Hindlimb muscle (tissue), 1 donor: ENCODE measurements at places on chromosomes 3 and 15.

DNA sequence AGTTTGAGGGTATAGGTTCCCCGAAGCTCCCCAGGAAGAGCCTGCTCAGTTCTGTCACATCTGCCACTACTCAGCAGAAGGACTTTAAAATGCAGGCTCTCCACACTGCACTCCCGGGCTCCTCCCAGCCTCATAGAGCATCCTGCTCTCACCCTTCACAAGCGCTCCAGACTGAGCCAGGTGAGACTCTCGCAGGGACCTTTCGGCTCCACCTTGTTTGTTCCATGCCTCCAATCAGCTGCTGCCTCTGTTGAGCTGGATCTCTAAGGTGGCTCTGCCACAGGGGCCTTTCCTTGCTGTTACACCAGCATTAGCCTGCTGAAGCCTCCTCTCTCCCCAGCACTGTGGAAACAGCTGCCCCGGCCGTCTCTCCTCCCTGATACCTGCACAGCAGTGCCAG lies 56.1 kb downstream of the SLCO3A1 start:
- no peak for DNase-seq

DNA sequence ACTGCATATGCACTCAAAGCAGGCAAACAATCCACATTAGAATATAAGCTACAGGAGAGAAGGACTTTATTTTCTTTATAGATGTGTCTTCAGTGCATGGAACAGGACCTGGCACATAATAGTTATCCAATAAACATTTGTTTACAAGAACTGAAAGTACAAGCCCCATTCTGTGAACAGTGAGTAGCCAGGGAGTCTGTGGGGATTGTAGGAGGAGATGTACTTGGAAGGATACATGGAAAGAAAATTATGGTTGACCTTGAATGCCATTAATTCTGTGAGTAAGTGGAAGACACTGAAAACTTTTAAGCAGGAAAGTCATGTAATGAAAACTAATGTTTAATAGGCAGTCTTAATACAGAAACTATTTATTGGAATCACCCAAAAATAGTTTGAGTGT lies 28.3 kb downstream of the MASP1 start:
- peak; percentile 52 for DNase-seq

DNA sequence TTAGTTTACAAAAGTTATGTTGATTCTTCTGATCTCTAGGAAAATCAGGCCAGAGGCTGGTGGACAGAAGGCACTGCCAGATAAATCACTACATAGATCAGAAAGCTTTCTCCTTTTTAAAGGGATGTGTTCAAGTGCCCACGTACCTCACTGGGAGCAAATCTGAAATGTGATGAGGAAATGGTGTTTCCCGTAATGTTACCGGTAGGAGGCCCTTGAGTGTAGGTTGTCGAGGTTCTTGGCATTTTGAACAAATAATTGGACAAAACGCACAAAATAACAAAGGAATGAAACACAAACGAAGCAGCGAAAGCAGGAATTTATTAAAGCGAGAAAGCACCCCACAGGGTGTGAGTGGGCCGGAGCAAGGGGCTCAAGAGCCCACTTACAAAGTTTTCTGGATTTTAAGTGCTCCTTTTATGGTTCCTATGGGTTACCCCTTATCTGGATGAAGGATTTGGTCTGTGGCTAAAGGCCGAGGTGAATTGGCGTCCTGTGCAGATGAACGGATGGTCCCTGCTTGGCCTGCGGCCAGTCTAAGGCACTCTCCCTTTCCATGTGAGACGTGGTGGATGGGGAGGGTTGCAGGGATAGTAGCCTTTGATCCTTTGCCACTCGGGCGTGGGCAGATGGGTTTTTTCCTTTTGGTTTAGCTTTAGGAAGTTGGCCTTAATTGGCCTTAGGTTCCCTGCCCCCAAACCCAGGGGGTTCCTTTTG lies 1.0 kb downstream of the SNX1 start:
- DNase-seq, result no peak

- DNase-seq, result no peak
Measured at GRCh38 chr3:151931171-151931570, 57.7 kb downstream of the SUCNR1 start.

- DNase-seq, result no peak
Measured at GRCh38 chr3:55868347-55868746, 381.2 kb upstream of the WNT5A start.

- DNase-seq, result no peak
Measured at GRCh38 chr3:172154768-172155664, 115.6 kb downstream of the FNDC3B start.

- DNase-seq, result no peak
Measured at GRCh38 chr3:155149494-155149893, 69.4 kb downstream of the MME start.

GRCh38 chr3:14203521-14204079 lies 25.0 kb downstream of the LSM3 start:
- DNase-seq, result peak; percentile 85

DNA sequence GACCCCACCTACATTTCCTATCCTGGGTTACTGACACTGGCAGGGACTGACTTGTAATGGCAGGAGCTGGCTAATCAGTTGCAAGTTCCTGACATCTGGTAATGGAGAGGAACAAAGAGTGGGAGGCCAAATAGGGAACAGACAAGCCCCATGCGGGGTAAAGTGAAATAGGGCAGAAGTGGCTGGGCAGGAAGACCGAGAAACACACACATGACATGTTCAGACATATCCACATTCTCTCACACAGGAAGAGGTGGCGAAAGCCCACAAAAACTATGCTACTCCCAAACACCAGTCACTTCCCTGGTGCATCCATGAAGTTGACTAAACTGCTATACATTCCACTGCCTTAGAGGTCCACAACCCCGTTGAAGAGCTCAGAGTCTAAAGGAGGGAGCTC lies 394.1 kb upstream of the TBL1XR1 start:
- peak; percentile 25 for DNase-seq

DNA sequence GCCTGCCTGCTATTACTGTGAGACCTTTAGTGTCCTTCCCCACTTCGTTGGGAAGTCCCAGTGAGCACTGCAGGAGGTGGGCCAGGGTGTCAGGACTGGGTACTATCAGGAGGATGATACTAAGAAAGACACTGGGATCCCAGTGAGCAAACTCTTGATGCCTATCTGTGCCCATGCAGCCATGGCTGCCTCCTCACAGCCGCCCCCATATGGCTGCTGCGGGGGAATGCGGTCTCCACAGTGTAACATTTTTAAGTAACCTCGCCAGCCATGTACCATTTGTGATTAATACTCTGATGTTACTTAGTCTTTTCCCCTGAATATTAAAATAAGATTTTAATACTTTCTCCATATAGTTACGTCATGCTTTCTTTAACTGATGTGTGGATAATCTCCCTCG lies 312.2 kb downstream of the RYR3 start:
- no peak for DNase-seq

- DNase-seq, result no peak
Measured at GRCh38 chr3:137766876-137767537, 2.9 kb downstream of the SOX14 start.

DNA sequence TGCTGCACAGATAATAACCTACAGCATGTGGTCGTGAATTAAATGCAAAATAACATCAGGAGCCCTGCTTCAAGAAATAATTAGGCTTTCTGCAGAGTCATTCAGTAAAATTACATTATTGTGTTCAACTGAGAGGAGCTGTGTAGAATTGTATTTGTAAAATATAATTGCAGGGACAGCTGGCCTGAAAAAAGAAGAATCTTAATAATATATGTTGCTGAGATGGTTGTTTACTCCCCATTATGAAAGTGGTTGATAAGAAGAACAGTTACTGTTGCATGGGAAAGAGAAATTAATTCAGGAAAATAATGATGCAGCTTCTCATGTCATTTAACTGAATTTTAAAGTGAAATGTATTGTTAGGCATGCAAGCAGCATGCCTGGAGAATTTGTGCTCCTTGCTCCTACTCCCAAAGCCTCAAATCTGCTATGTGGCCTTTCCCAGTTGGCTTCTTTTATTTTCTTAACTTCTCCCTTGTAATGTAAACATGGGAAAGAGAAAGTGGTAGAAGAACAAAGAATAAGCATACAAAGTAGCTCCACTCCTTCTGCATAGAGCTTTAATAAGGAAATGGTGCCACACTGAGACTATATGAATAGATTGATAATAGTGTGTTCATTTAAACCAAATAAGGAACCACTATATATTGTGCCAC lies 100.1 kb downstream of the VGLL3 start:
- DNase-seq, result no peak

DNA sequence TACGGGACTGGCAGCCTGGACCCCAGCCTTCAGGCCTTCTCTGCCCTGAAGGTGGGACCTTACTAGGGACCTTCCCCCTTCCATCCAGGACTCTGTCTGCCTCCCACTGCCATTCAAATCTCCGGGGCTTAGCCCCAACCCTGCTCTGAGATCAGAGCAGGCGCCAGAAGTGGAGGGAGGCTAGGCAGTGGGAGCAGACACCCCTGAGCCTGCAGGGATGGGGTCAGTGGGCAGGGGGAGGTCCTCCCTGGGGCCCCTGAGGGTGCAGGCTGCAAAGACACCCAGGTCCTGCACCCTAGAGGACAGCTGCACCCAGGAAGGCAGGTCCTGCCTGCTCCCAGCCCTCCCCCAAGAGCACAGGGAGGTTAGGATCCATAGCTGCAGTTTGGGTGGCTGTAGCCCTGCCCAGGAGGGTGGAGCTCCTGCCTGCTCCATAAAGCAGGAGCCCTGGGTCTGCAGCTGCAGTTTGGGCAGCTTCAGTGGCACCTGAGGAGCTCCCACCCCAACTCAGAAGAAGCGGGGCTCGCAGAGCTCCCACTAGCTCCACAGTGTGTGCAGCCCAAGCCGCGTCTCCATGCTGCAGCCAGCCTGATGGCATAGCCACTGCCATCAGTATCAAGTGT lies 8.1 kb upstream of the POC1A start:
- no peak for DNase-seq

DNA sequence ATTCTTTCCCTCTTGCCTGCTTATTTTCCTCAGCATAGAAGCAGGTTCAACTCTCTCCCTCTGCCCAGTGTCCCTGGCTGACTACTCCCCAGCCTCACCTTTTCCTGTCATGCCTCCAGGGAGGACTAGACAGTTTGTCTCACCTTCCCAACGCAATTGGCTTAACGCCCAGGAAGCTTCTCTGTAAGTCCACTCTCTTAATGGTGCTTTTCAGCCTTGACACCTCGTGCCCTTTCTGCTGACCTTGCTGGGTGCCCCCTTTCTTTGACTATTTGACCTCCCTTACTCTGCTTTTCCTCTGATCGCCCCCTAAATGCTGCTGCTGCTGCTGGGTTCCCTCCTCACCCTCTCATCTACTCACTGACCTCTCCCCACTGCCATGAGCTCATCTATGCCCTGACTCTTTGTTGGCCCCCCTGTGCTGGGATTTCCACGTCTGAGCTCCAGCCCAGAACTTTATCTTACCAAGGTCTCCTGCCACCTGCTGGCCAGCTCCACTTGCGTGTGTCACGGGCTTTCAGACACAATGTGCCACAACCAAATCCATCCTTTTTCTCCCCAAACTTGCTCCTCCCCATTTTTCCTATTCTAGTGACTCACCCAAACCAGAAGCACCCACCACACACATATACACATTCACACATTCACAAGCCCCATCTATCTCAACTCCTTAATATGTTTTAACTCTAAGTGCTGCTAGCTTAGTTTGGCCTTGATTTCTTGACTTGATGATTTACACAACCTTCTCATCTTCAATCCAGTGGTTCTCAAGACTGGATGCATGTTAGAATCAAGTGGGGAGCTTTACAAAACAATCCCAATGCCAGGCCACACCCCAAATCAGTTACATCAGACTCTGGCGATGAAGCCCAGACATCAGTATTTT lies 16.6 kb downstream of the EPB42 start:
- DNase-seq, result no peak

GRCh38 chr3:112687211-112687610 lies 46.3 kb upstream of the CCDC80 start:
- DNase-seq, result no peak

GRCh38 chr15:36177590-36178302 lies 401.7 kb upstream of the CDIN1 start:
- no peak for DNase-seq

- no peak for DNase-seq
Measured at GRCh38 chr3:120559242-120560061, 36.7 kb upstream of the NDUFB4 start.

DNA sequence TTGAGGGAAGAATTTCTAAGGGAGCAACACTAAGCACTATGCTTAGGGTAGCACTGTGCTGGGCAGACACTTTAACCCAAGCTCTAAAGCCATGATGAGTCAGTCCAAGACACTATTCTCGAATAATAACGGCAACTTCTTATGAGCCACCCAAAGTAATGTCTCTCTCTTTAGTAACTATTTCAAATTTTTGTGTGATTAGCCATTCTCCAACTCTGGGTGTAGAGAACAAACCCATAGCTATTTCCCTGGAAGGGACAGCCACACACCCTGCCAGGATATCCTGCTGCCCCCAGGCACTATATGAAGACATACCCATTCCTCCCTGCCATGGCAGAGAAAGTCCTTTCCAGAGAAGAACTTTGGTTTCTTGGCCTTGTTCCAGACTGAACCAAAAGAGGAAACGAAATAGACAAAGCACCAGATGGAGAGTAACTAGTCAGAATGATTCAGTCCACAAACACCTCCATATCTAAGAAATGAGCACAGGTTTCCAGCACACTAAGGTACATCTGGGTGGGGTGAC lies 384.9 kb upstream of the THBS1 start:
- no peak for DNase-seq

GRCh38 chr3:170689893-170690660 lies 104.2 kb upstream of the SLC7A14 start:
- DNase-seq, result peak; percentile 5

DNA sequence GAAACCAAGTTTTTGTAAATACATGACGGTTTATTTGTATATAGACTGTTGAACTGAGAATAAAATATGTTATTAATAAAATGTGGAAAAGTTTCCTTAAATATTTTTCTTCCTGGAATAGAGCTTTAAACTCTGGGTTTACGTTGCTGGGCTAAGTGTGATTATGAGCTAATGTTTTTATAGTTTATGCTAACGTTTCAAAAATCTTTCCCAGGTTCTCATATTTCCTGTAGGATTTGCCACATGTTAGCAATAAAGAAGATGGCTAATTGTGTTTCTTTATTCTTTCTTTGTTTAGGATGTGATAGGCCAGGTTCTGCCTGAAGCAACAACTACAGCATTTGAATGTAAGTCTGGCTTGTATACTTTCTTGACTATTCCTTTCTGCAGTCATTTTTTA lies 7.2 kb downstream of the MAP2K5 start:
- no peak for DNase-seq

DNA sequence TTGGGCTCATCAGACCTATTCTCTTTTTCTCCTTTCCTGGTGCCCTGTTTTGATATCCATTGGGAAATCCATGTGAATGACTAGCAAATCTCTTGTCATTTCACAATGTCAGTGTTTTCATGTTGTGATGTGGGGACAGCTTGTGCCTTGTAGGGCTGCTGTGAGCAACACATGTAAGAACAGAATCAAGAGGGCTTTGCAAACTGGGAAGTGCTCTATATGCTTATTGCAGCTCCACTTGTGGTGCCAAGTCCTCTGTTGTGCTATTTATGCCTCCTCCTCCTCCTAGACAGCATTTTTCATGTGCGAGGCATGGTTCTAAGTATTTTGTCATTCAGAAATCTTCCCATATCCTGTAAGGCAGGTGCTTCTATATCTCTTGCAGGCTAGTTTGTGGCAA lies 56.4 kb downstream of the ZNF621 start:
- DNase-seq, result no peak

DNA sequence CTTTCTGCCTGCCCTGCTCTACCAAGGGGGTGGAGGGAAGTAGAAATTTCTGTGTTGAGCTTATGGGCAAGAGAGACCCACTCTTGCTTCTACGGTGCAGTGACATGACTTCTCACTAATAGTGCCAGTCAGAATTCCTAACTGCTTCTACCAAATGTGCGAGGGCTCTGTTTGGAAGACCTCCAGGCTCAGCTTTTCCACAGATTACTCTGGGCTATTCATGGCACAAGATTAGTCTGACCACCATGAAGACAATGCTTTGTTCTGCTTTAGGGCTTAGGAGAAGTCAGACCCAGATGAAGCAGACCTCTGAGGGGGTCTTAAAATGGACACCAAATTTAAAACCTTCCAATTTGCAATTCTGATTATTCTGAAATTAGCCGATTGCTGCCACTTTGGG lies 195.9 kb upstream of the TBC1D5 start:
- DNase-seq, result no peak
